ENCODE measurements at places on chromosomes 1 and 21.

GRCh38 chr1:6785728-6786505, 663 bp downstream of the CAMTA1 start:
- no peak for DNase-seq

GRCh38 chr1:241985787-241986186, 13.1 kb downstream of the MAP1LC3C start:
- DNase-seq = peak; percentile 1

GRCh38 chr1:5562769-5563168, 429.5 kb downstream of the NPHP4 start:
- no peak for DNase-seq

DNA sequence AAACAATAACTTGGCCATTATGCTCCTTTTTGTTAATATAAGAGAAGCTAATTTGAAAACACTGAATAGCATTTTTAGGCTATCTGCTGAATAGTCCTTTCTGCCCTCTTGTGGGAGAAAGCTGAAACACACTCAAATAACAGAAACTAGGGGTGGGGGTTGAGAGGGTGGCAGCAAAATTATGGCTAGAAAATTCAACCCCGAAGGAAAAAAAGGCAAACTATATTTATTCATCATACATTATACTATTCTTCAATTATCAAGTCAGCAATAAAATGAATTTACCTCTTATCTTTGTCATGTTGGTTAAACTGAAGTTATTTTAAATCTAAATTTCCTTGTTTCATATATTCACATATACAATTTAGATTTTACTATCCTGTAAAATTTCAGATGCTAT, 255.9 kb downstream of the FAF1 start:
- DNase-seq = no peak

DNA sequence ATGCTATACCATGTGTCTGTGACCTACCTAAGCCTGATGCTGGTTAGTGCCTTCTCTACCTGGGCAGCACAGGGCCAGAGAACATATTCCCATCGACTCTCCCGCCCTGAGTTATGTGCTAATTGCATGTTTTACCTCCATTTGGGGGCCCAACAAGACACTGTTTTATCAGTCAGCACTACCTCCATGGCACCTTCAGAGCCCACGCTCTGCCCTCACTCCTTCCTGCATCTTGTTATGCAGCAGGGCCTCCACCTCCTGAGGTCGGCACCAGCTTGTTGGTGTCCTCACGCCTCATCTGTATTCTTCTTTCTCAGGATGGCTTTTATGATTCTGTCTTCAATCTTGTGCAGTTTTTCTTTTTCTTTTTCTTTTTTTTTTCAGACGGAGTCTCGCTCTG, 11.9 kb downstream of the WNT9A start:
- DNase-seq = no peak

GRCh38 chr1:67816506-67816905, 16.8 kb downstream of the GNG12 start:
- no peak for DNase-seq

DNA sequence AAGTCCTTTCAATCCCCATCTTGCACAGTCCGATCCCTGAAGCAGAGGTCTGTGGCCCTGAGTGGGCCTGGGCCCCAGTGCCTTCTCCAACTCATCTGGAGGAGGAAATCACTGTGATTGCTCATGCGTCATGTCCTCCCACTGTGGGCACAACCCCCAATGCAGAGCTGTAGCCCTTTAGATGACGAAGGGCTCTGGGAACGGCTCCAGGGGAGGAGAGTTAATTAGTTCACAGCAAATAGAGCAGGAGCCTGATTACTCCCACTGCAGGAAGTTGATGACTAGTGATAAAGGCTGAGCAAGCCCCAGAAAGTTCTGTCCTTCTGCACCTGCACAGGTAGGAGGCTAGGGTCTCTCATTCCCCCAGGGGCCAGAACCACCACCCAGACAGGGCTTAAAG, 111.5 kb downstream of the CCDC185 start:
- DNase-seq = no peak

DNA sequence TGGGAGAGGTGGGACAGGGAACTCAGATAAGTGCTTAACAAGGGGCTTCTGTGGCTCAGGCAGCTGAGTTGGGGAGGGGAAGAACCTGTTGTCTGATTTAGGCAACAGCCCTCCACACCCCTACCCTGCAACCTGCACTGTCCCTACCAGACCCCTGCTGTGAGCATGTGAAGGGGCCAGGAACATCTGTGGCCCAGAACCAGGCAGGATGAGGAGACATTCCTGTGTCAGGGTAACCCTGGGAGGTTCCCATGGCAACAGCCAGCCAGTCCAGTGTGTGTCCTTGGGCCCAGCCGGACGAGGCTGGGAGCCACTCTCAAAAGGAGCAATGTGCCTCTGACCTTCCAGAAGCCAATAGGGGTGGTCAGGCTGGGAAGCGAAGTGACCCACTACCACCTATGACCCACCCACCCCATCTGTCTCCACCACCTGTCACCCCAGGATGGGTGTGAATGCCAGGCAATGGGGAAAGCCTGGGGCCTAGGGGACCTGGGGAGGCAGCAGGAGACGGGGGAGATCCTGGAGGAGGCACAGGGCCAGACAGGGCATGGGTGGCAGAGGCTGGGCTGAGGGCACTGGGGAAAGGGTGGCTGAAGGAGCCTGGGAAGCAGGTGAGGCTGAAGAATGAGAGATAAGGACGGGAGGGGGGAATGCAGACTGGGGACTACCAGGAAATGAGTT, 5.0 kb upstream of the PMVK start:
- DNase-seq = peak; percentile 41

DNA sequence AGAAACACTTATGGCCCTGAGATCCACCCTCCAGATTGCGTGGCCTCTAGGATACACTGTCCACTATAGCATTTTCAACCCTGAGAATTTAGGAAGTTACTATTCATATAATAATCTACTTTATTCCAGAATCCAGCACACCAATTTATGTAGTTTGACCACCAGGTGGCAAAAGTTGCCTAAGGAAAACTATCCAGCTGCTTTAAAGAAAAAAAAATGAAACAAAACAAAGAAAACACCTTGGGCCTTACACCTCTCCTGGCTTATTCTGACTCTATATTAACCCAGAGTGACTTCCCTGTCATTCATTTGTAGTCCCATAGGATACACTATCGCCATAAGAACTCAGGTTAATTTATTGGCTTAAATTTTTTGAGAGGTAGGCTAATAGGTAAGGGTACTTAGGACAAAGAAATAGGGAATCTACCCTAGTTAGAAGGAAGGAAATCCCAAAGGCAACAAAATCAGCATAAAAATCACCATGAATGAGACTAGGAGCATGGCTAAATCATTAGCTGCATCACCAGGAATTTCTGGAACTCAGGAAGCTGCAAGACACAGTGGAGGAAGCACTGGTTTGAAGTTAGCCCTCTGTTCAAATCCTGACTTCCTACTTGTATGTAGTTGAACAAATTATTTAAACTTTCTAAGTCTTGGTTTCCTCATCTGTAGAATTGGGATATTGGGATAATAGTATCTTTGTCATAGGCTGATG, 107.5 kb downstream of the SPAG17 start:
- no peak for DNase-seq

DNA sequence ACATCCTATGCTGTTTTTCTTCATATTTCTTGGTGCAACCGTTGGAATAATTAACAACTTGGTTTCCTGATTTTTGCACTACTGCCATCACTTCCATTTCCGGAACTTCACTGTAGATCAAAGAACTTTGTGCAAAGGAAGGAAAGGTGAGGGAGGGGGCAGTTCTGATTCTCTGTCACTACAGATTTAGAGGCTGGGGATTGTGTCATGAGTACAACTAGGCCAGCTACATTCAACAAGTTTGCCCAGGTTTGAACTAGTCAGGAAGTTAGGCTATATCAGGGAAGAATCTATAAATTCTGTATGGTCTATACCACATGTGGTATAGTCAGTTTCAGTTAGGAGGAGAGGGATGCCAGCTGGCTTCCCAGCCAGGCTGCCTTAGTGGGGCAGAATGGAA, 84.2 kb downstream of the RGL1 start:
- no peak for DNase-seq

DNA sequence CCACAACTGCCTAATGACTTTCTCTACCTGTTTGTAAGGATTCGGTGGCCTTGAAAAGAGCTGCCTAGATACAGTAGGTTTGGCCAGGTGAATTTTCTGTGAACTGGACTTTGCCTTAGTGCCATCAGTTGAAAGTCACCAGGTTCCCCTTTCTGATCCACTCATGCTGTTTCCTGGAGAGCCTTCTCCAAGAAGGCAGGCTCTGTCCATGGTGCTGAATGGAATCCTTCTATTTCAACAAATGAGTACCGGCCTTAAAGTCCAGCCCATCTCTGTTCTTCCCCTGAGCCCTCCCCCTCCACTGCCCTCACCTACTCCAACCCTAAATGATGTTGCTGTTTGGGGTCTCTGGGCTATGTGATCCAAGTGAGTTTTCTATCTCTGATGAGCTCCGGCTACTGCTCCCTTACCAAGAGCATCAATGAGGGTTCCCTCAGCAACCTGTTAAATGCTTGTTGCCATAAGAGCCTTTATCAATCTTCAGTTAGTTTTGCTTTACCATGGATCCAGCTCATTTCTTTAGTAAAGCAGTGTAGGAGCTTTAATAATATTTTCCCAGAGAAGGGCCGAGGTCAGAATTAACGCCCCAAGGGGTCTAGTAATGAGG, 500.4 kb downstream of the PTPRU start:
- no peak for DNase-seq

DNA sequence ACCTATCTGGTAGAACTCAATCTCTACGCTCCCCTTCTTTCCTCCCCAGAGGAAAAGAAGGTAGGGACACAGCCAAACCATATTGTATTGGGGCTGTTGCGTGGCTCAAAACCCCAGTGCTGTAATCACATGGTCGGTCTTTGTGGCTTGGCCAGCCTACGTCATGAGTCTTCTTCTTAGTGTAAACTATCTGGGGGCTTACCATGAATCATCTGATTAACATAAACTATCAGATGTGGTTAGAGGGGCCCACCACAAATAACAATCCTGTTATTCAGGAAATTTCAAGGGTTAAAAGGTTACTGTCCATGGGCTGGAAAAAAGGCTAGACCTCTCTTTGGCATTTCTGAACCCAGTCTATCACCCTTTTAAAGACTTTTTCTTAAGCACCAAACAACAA, 49.5 kb upstream of the GPR52 start:
- no peak for DNase-seq

- no peak for DNase-seq
Measured at GRCh38 chr1:57122031-57122430, 156.2 kb upstream of the C8B start.

DNA sequence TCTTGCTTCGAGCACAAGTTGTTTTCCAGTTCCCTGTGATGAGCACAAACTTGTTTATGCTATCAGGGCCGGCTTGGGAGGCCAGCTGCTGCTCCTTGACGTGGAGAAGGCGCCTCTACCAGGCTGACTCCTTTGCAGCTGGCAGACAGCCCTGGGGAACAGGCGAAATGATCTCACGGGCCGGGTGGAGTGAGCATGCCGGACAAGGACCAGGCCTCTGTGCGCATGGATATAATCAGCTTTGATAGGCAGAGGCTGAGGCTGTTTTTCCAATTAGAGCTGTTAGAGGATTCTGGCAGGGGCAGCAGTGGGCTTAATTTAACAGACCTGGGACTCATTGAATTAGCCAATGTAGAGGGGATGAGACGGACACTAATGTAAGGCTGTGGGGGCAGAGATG, 38.9 kb downstream of the FAM163A start:
- no peak for DNase-seq

DNA sequence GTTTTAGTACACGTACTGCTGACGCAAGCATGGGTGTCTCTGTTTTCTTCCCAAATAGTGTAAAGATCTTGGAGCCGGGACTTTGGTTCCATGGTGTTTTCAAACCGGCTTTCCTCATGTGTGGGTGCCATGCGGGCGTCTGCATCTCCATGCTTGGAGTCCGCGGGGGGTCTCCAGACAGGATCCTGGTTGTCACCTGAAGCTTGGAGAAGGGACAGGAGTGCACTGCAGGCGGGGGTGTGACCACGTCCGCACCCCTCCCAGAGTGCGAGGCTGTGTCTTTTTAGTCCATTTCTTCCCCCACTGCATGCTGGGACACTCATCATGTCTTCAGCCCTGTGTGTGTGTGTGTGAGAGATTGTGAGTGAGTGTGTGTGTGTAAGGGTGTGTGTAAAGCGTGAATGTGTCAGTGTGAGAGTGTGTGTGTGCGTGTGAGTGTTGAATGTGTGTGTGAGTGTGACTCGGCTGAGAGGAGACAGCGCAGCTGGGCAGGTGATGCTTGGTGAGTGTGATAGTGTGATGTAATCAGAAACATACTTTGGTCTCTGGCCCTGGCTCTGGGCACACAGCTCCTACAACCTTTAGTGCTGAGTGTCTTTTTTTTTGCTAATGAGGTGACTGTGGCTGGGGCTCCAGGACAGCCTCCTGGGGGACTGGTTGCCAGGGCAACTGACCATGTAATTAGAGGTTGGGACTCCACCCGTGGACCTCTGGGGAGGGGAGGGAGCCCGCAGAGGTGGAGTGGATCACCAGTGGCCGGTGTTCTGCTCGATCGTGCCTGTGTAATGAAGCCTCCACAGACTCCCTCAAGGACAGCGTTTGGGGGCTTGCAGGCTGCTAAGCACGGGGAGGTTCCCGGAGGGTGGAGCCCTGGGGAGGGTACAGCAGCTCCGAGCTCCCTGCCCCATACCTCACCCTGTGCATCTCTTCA, 55.1 kb downstream of the AGPAT3 start:
- no peak for DNase-seq

DNA sequence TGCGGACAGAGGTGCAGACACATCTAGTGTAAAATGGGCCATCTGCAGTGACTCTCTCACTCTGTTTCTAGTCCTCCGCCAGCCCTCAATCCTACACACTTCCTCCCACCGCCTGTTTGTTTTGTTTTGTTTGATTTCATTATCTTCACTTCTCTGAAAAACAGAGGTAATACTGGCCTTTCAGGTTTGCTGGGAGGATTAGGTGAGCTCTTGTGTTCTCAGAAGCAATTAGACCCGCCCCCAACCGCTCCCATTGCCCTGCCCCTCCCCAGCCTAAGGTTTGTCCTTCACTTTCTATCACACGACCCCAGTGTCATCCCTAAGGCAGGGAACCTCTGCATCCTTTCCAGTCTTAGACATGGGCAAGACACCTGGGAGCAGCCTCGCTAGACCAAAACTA, 43.2 kb upstream of the TACSTD2 start:
- DNase-seq = no peak

- DNase-seq = no peak
Measured at GRCh38 chr1:166789286-166789685, 50.0 kb upstream of the POGK start.

GRCh38 chr1:235933017-235933765, 66.5 kb upstream of the LYST start:
- DNase-seq = no peak

GRCh38 chr21:39632796-39633442, 20.2 kb downstream of the B3GALT5 start:
- DNase-seq = no peak

All from C1 segment of cervical spinal cord (tissue), 14 donors.